LNCaP clone FGC (cell line): ENCODE measurements at places on chromosomes 1 and 21.

DNA sequence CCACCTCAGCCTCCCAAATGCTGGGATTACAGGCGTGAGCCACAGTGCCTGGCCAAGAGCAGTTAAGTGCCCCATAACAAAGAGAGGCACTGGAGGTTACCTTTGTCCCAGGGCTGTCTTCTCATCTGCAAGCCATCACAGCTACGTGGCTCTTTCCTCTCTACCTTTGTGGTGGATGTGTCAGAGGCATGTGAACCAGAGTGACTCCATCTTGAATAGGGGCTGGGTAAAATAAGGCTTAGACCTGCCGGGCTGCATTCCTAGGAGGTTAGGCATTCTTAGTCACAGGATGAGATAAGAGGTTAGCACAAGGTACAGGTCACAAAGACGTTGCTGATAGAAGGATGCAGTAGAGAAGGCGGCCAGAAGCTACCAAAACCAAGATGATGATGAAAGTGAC lies 59.4 kb upstream of the POU2F1 start:
- no peak for DNase-seq

DNA sequence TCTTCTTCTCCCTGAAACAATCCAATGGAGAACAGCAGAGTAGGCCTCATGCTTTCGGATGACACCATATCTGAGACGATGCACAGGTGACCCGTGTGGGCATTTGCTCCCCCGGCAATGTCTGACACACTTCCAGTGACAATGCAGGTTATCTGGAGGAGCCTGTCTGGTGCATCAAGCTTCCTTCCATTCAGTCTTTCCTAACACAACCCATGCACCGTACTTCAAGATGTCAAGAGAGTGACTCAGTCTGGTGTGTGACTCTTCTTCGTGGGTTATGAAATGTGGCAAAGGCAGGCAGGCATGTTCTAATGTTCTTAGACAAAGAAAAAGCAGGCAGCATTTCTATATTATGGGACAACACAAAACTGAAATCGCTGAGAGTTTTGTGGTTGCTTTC lies 159.1 kb downstream of the EDEM3 start:
- DNase-seq = no peak

- no peak for DNase-seq
These were observed 48.8 kb downstream of the SLC9C2 start for GRCh38 chr1:173554089-173554488.

DNA sequence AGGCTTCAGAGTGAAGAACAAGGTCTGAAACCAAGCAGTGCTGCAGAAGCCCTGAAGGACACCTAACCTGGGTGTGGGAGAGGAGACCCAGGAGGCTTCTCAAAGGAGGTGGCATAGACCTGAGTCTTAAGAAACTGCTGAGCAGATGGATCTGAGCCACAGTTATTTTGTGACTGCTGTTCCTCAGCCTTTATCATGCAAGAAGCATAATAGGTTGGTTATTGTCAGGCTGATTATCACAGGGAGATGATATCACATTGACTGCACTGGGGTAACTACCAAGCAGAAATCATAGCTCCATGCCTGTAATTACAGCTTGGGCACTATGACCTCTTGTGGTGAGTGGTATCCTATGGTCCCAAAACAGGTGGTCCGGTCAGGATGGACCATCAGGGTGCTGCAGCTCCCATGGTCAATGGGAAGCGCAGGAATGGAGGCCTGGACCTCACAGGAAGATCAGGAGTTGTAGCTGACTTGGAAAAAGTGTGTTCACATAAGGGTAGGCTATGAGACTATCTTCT lies 11.5 kb upstream of the ATP2B4 start:
- DNase-seq = no peak

- no peak for DNase-seq
These were observed 109.0 kb downstream of the NGF start for GRCh38 chr1:115229016-115229415.

- peak; percentile 4 for DNase-seq
These were observed 61.3 kb downstream of the GLUL start for GRCh38 chr1:182330303-182330702.

DNA sequence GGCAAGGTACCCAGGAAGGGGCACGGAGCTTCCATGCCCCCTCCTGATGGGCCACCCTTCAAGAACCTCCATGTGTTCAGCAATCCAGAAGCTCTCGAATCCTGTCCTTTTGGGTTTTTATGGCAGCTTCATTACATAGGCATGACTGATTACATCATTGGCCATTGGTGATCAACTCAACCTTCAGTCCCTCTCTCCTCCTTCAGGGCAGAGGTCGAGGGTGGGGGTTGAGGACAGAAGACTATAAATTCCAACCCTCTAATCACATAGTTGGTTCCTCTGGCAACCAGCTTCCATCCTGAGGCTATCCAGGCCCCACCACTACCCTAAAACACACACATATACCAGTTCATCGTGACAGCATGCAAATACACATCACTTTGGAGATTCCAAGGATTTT lies 135.7 kb downstream of the ZNF281 start:
- no peak for DNase-seq

GRCh38 chr1:951364-951763 lies 7.7 kb downstream of the NOC2L start:
- DNase-seq = no peak

- no peak for DNase-seq
These were observed 76.8 kb downstream of the SLC45A1 start for GRCh38 chr1:8394456-8395321.

DNA sequence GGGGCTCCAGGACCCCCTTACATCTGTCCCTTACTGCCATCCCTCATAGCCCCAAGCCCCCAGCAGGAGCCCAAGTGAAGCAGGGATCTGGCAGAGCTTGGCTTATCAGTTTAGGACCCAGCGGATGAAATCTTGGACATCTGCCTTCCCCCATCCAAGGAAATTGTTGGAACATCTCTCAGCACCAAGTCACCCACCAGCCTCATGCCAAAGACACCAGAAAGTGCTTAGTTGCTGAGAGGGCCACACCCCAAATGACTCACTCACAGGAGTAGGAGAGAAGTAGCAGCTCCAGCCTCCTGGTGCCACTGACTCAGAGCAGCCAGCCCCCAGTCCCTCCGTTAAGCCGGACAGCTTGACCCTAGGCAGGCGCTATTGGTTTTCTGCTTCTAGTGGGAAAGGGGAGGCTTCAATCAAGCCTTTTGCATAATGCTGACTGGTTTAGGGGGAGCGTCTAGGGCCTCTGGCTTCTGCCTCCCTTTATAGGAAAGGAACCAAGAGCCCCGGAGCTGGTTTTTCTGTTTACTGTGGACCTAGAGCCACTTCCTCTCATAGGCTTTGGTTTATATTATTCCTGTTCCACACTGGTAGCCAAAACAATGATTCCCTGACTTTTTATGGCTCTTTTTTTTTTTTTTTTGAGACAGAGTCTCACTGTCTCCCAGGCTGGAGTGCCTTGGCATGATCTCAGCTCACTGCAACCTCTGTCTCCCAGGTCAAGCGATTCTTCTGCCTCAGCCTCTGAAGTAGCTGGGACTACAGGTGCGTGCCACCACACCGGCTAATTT lies 114.2 kb upstream of the IPO9 start:
- DNase-seq = no peak

GRCh38 chr1:217526636-217527035 lies 104.3 kb downstream of the GPATCH2 start:
- DNase-seq = no peak

GRCh38 chr1:175183586-175183985 lies 9.0 kb downstream of the KIAA0040 start:
- no peak for DNase-seq

DNA sequence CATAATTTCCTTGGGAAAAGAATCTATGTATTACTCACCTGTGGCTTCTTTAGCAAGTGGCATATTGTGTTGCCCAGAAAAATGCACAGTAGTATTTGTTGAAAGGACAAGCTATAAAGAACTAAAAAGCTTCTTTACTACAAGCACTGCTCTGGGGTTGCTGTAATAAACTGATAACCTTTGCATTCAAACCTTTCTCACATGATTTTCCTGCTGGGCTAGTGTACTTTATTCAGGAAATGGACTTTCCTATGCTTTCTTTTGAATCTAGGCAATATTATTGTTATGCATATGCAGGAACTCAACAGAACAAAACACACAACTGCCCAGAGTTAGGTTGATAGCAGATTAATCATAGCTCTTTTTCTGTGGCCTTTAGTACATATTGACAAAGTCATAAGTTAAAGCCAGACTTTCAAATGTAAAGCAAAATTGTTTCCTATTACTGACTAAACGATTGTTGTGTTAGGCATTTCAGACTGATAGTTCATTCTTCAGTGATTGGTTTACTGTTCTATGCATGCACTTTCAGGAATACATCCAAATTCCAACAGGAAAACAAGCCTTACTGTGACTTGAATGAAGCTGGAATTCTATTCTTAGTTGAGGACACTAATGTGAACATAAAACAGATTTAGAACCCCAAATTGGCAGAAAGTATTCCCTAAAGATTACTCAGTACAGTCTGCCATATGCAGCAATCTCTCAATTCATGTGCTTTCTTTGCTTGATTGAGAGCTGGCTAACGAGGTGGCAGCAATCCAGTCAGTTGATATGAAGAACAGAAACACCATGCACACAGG lies 564.3 kb upstream of the NEGR1 start:
- no peak for DNase-seq

DNA sequence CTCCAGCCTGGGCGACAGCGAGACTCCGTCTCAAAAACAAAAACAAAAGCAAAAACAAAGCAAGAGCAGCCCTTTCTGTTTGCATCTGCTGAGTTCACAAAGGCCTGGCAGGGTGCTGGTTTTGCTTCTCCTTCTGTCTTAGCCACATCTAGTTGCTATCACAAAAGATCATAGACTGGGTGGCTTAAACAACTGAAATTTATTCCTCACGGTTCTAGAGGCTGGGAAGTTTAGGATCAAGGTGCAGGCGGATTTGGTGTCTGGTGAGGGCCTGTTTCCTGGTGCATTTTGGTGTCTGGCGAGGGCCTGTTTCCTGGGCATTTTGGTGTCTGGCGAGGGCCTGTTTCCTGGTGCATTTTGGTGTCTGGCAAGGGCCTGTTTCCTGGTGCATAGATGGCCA lies 471.3 kb downstream of the CAMTA1 start:
- no peak for DNase-seq

DNA sequence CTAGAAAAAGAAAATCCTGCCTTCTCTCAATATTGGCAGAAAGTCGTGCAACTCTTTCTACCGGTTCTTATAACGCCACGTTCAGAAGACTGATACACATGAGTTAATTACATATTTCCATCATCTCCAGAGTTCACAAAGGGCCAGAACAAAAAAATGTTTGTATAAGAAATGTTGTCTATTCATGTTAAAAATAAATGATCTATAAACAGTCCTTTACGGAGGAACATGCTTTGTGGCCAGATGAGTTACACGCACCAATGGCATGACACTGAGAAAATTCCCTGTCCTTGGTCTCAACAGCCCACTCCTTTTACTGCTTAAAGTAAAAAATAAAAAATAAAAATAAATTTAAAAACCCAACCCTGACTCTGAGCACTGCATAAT lies 29.5 kb downstream of the C2CD2 start:
- no peak for DNase-seq

- peak; percentile 38 for DNase-seq
These were observed 4.1 kb downstream of the AXDND1 start for GRCh38 chr1:179369751-179370341.

GRCh38 chr21:45381865-45382696 lies 22.9 kb upstream of the COL18A1 start:
- no peak for DNase-seq

- DNase-seq = no peak
These were observed 3.8 kb upstream of the PARS2 start for GRCh38 chr1:54768093-54768492.
